Aorta (tissue), 5 donors: ENCODE measurements at places on chromosomes 11 and 22. TPM values are rescaled to one million over a fixed set of nuclear protein-coding genes. Genes with fewer than 3 reads are reported as not detected.

Gene HORMAD2
- total RNA-seq = not detected

Gene MS4A2
- total RNA-seq = 0.55 TPM

Gene OR51E1
- 0.54 TPM for total RNA-seq

Gene RBM14
- total RNA-seq = 66.7 TPM

Gene DTX4
- 7.1 TPM for total RNA-seq

Gene CDC45
- total RNA-seq = 0.68 TPM

Gene ZBTB3
- total RNA-seq = 9.7 TPM

Gene IGLL1
- not detected for total RNA-seq

Gene PHOX2A
- total RNA-seq = not detected

DNA sequence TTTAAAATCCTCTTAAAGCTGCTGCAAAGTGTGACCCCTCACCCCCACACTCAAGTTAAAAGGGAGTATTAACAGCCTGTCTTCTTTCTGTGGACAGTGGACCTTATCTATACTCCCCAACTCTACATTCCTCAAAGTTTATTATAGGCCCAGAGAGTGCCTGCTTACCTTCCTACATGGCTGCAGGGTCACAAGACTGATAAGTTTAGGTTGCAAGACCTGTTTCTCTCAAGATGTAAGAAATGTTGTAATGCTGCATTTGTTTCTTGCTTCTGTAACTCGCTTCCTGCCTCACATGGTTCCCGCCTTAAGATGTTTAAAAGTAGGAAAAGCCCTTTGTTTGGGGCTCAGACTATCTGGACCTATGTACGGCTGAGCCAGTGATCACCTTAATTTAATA, 10.1 kb upstream of the NXPE1 start:
- no peak overlapping the region for H3K27ac ChIP-seq
- no peak for DNase-seq
- H3K4me1 ChIP-seq = no peaks in the 10 kb centered on the region
- H3K27me3 ChIP-seq = no peaks in the 10 kb centered on the region
- H3K4me3 ChIP-seq = no peak overlapping the region

- H3K36me3 ChIP-seq = no peaks in the 10 kb centered on the region
- no peak overlapping the region for H3K27ac ChIP-seq
- no peak overlapping the region for H3K4me3 ChIP-seq
- no peaks in the 10 kb centered on the region for H3K27me3 ChIP-seq
- no peak for DNase-seq
These were observed 4.3 kb downstream of the MED15 start for GRCh38 chr22:20511578-20512229.

DNA sequence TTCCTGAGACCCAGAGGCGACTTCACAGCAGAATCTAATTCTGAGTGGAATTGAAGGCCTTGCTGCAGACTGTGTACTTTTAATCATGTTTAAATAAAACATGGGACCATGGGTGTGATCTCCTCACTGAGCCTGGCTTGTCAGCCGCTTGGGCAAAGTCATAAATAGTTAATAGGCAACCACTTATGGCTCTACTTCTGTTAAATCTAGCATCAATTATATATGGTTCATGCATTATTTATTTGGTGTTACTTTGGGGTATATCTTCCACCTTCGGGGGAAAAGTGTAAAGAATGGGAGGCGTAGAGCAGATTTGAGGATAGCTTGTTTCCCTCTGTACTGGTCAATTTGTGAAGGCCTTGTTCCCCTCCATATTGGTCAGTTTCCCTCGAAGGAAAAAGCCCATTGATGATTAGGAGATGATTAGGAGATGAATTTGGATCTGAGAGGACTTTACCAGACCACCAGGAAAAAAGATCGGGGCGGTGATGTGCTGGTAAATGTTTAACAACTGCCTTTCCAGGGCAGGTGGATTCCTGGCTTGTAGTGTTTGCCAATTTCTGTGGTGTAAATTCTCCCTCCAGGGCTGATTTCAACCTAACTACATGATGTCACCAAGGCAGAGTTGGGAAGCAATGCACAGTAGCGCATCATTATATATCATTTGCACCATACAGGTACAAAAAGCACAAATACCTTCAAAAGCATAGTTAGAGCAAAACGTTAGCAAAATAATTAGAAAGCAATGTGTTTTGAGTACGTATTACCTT, 204.1 kb upstream of the SEZ6L start:
- no peak for DNase-seq
- H3K27ac ChIP-seq = no peak overlapping the region
- no peaks in the 10 kb centered on the region for H3K27me3 ChIP-seq
- H3K36me3 ChIP-seq = peaks cover 5% of the 10 kb centered on the region
- no peak overlapping the region for H3K4me3 ChIP-seq

DNA sequence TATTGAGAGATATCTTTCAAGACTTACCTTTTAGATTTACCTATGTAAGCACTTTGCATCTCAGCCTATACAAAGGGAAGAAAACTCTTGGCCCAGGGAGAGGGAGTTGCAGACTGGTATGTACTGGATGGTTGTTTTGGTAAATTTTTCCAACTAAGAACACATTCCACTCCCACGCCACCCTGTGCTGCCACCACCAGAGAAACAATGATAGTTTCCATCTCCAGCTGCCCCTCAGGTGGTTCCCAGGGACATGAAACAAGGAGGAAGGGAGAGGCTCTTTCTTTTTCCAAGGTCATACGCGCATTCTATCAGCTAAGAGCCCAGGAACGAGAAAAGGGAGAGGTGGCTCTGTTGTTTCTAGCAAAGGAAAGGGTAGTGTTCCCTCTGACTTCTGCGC, 34.4 kb downstream of the CCDC34 start:
- no peaks in the 10 kb centered on the region for H3K27me3 ChIP-seq
- DNase-seq = no peak
- no peak overlapping the region for H3K27ac ChIP-seq

GRCh38 chr22:27687984-27688545, 113.5 kb downstream of the MN1 start:
- H3K27ac ChIP-seq = no peak overlapping the region
- no peaks in the 10 kb centered on the region for H3K27me3 ChIP-seq
- no peak overlapping the region for H3K4me3 ChIP-seq
- no peaks in the 10 kb centered on the region for H3K4me1 ChIP-seq

- no peak overlapping the region for H3K27ac ChIP-seq
- peaks cover 3% of the 10 kb centered on the region for H3K36me3 ChIP-seq
- DNase-seq = no peak
- no peaks in the 10 kb centered on the region for H3K27me3 ChIP-seq
These were observed 167.3 kb downstream of the DBX1 start for GRCh38 chr11:19992998-19993397.

DNA sequence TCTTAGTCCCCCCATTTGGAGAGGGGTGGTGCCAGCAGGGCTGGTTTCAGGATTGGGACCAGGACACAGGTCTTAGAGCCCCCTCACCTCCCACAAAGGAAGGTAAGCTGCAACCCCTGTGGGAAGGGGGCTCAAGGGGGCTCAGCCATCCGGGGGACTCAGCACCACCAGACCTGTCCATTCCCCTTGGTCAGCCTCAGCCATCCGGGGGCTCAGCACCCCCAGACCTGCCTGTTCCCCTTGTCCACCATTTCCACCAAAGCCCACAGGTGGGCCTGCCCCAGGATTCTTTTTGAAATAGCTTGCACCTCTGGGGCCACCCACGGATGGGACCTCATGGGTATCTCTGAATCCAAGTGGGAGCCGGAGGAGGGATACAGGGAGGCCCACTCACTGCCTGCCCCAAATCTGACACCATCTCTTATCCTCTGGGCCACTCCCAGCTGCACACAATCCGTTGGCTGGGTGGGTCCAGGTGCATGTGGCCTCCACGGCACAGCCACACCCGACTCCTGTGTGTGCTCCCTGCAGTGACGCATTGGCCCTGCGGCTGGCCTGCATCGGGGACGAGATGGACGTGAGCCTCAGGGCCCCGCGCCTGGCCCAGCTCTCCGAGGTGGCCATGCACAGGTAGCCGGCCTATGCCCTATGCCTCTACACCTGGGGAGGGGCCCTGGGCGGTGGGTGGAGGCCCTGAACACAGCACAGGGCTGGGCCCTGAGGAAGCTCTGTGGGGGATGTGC, 15.9 kb downstream of the MCAT start:
- no peak overlapping the region for H3K27ac ChIP-seq
- no peaks in the 10 kb centered on the region for H3K27me3 ChIP-seq
- H3K4me1 ChIP-seq = peaks cover 3% of the 10 kb centered on the region

GRCh38 chr11:71402878-71403277, 45.3 kb downstream of the DHCR7 start:
- H3K4me1 ChIP-seq = no peaks in the 10 kb centered on the region
- no peak overlapping the region for H3K4me3 ChIP-seq
- H3K27ac ChIP-seq = no peak overlapping the region
- DNase-seq = no peak

DNA sequence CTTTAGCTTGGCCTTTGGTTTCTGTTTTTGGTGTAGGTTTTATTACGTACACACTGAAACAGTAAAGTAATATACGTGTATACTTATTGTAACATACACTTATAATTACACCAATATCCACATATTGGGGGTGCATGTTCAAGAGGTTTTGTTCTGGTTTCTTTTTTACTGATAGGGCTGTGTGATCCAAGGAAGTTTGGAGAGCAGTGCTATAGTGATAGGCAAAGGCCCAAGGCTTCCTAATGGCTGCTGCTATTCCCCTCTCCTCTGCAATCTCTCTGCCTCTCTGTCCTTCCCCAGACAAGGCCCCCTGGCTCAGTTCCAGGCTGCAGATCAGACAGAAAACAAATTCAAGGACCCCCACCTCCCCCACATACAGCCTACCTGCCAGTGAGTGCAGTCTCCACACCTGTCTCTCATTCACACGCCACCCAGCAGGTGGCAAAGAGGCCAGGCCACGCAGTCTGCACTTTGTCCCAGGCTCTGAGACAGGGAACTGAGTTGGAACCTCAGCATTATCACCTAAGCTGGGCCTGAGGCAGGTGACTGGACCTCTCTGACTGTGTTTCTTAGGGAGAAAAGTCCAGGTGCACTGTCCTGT, 15.1 kb downstream of the TMEM184B start:
- no peak for DNase-seq
- no peaks in the 10 kb centered on the region for H3K36me3 ChIP-seq
- H3K4me1 ChIP-seq = no peaks in the 10 kb centered on the region

GRCh38 chr22:35516723-35517122, 23.9 kb upstream of the RASD2 start:
- H3K36me3 ChIP-seq = no peaks in the 10 kb centered on the region
- no peak overlapping the region for H3K27ac ChIP-seq
- H3K27me3 ChIP-seq = no peaks in the 10 kb centered on the region
- no peak for DNase-seq
- H3K4me3 ChIP-seq = no peak overlapping the region
- H3K4me1 ChIP-seq = no peaks in the 10 kb centered on the region

DNA sequence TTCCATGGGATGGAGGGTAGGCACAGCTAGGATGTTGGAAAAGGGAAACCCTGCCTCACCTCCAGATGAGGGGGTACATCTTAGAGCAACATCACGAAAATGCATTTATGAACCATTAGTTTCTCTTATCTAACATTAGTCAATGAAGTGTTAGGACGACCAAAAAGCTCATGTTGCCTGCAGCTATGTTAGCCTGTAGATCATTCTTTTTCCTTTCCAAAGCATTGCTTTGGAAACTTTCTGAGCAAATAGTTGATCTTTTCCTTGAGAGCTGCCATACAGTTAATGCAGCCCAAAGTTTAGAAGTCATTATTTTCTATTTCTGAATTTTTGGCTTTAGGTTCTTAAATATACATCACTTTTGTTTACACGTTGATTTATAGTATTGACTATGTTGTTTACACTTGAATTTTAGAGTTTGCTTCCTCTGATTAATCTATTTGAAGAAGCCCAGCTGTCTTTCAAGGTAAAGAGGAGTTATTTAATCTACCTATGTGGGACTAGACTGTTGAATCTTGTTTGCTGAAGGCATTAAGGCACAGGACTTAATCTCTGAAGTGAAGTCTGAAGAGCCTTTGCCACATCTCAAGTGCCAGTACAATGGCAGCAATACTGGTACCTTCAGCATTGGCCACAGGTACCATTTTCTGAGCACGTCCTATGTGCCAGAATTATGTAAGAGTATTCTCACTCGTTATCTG, 11.0 kb downstream of the POU2AF3 start:
- H3K4me3 ChIP-seq = no peak overlapping the region
- no peak overlapping the region for H3K27ac ChIP-seq
- no peak for DNase-seq
- no peaks in the 10 kb centered on the region for H3K36me3 ChIP-seq

GRCh38 chr11:67355023-67355793, 1.9 kb upstream of the POLD4 start:
- no peaks in the 10 kb centered on the region for H3K36me3 ChIP-seq
- peak overlapping the region; percentile 88 for H3K27ac ChIP-seq
- no peak for DNase-seq
- no peak overlapping the region for H3K4me3 ChIP-seq
- H3K4me1 ChIP-seq = peaks cover 10% of the 10 kb centered on the region

- DNase-seq = no peak
- H3K27ac ChIP-seq = no peak overlapping the region
- peaks cover 11% of the 10 kb centered on the region for H3K4me1 ChIP-seq
- peaks cover 7% of the 10 kb centered on the region for H3K36me3 ChIP-seq
These were observed 13.7 kb downstream of the YWHAH start for GRCh38 chr22:31957970-31958594.

GRCh38 chr11:70775386-70776075, 377.2 kb downstream of the CTTN start:
- H3K4me3 ChIP-seq = no peak overlapping the region
- H3K27ac ChIP-seq = no peak overlapping the region
- no peaks in the 10 kb centered on the region for H3K27me3 ChIP-seq
- no peaks in the 10 kb centered on the region for H3K4me1 ChIP-seq
- DNase-seq = peak; percentile 31
- no peaks in the 10 kb centered on the region for H3K36me3 ChIP-seq

GRCh38 chr11:2305140-2305778, 3.4 kb downstream of the TSPAN32 start:
- no peaks in the 10 kb centered on the region for H3K27me3 ChIP-seq
- H3K27ac ChIP-seq = no peak overlapping the region
- no peaks in the 10 kb centered on the region for H3K4me1 ChIP-seq
- no peaks in the 10 kb centered on the region for H3K36me3 ChIP-seq
- no peak overlapping the region for H3K4me3 ChIP-seq

GRCh38 chr11:11169715-11170351, 183.2 kb downstream of the CSNK2A3 start:
- H3K27ac ChIP-seq = no peak overlapping the region
- DNase-seq = no peak
- no peaks in the 10 kb centered on the region for H3K36me3 ChIP-seq
- peaks cover 5% of the 10 kb centered on the region for H3K4me1 ChIP-seq
- H3K27me3 ChIP-seq = no peaks in the 10 kb centered on the region
- no peak overlapping the region for H3K4me3 ChIP-seq
